ENCODE measurements at places on chromosomes 5 and 9. TPM values are rescaled to one million over a fixed set of nuclear protein-coding genes. Genes with fewer than 3 reads are reported as not detected.
A peak's percentile ranks its signal among the peaks of the same experiment; 100 is the strongest.

GRCh38 chr9:99127356-99128132, 22.6 kb downstream of the TGFBR1 start:
- no peak overlapping the region for H3K27ac ChIP-seq
- no peaks in the 10 kb centered on the region for H3K27me3 ChIP-seq
- H3K4me3 ChIP-seq: no peak overlapping the region
- H3K36me3 ChIP-seq: peaks cover 1% of the 10 kb centered on the region

- H3K27me3 ChIP-seq: peaks cover 11% of the 10 kb centered on the region
- peaks cover 5% of the 10 kb centered on the region for H3K36me3 ChIP-seq
- H3K27ac ChIP-seq: no peak overlapping the region
- H3K4me1 ChIP-seq: no peaks in the 10 kb centered on the region
Observed at GRCh38 chr5:116358911-116359418, 215.7 kb downstream of the SEMA6A start.

The CYLC2 gene
- not detected for total RNA-seq

GRCh38 chr9:127935765-127936221, 1.9 kb downstream of the DPM2 start:
- H3K4me1 ChIP-seq: peaks cover 22% of the 10 kb centered on the region
- H3K4me3 ChIP-seq: peak overlapping the region; percentile 69
- H3K36me3 ChIP-seq: peaks cover 4% of the 10 kb centered on the region
- H3K27ac ChIP-seq: peak overlapping the region; percentile 56

The ZNF883 gene
- 16.5 TPM for total RNA-seq

The CD274 gene
- 0.55 TPM for total RNA-seq

- H3K4me1 ChIP-seq: peaks cover 6% of the 10 kb centered on the region
- H3K27me3 ChIP-seq: no peaks in the 10 kb centered on the region
- H3K4me3 ChIP-seq: no peak overlapping the region
- no peak overlapping the region for H3K27ac ChIP-seq
- H3K36me3 ChIP-seq: no peaks in the 10 kb centered on the region
Observed at GRCh38 chr5:59542851-59543820, 350.4 kb downstream of the PDE4D start.

The LCP2 gene
- not detected for total RNA-seq

- no peak for DNase-seq
- H3K4me3 ChIP-seq: peak overlapping the region; percentile 96
- H3K36me3 ChIP-seq: peaks cover 1% of the 10 kb centered on the region
- H3K4me1 ChIP-seq: peaks cover 24% of the 10 kb centered on the region
- H3K27me3 ChIP-seq: peaks cover 3% of the 10 kb centered on the region
Observed at GRCh38 chr5:66144834-66145390, 812 bp downstream of the SREK1 start.

DNA sequence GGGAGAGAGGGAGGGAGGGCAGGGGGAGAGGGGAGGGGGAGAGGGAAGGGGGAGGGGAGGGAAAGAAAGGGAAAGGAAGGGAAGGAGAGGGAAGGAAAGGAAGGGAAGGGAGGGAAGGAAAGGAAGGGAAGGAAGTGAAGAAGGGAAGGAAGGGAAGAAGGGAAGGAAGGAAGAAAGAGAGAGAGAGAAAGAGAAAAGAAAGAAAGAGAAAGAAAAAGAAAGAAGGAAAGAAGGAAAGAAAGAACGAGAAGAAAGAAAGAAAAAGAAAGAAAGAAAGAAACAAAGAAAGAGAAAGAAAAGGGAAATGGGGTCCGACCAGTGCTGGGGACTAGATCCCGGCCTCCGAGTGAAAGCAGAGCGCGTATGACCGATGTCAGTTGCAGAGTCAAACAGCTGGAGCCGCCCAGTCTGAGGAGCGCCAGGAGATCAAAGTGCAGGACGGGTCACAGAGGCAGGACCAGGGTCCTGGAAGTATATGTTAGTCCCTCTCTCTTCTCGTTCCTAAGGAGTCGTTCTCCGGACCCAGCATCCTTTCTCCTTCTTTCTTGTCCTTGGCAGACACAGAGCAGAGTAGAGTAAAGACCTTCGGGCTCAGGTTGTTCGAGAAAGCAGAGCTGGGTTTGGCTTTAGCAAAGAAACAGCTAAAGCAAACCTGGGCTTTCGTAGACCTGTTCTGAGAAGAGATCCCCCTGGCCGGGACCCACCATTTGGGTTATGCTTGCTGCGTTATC, 305.4 kb upstream of the MSX2 start:
- H3K4me1 ChIP-seq: peaks cover 5% of the 10 kb centered on the region
- no peak for DNase-seq
- no peaks in the 10 kb centered on the region for H3K36me3 ChIP-seq
- H3K4me3 ChIP-seq: peak overlapping the region; percentile 55
- H3K27me3 ChIP-seq: peaks cover 45% of the 10 kb centered on the region

DNA sequence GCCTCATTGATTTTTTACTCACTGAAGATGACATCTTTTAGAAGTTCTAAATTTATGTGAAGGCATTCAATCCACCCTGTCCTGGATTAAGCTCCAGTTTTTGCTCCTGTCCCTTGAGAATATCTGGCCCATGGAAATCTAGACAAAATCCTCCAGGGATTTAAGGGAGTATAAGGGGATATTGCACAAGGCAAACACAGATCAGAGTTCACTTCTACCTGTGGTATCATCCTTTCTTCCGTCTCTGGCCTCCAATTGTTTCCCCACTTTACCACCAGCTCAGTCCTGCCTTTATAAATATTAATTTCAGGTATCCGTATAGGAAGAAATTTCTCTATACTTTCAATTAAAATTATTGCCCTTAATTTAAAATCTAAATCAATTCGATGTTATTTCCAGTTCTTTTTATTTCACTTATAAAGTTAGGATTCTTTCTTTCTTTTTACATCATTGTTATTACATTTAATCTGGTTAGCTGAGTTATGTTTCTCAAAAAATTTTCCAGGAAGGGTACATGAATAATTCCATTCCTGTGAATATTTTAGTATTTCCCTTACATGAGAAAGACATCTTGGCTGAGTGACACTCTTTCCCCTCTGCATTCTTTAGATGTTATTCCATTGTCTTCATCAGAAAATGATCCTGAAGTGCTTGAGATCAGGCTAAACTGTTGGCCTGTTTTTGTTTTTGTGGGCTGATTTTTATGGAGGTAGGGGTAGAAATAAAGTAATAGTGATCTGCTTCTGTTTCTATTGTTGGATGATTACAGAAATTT, 194.3 kb upstream of the MAP3K1 start:
- no peak overlapping the region for H3K27ac ChIP-seq
- no peaks in the 10 kb centered on the region for H3K27me3 ChIP-seq
- H3K36me3 ChIP-seq: peaks cover 4% of the 10 kb centered on the region
- DNase-seq: no peak
- H3K4me3 ChIP-seq: no peak overlapping the region

The SOX30 gene
- total RNA-seq: not detected

GRCh38 chr5:58314356-58315210, 145.3 kb downstream of the PLK2 start:
- H3K27me3 ChIP-seq: no peaks in the 10 kb centered on the region
- H3K4me1 ChIP-seq: peaks cover 1% of the 10 kb centered on the region
- DNase-seq: no peak
- no peak overlapping the region for H3K4me3 ChIP-seq
- no peaks in the 10 kb centered on the region for H3K36me3 ChIP-seq

GRCh38 chr9:91934654-91935053, 15.4 kb downstream of the ROR2 start:
- H3K4me3 ChIP-seq: no peak overlapping the region
- no peak for DNase-seq
- H3K27ac ChIP-seq: no peak overlapping the region
- H3K27me3 ChIP-seq: peaks cover 7% of the 10 kb centered on the region
- peaks cover 11% of the 10 kb centered on the region for H3K4me1 ChIP-seq

DNA sequence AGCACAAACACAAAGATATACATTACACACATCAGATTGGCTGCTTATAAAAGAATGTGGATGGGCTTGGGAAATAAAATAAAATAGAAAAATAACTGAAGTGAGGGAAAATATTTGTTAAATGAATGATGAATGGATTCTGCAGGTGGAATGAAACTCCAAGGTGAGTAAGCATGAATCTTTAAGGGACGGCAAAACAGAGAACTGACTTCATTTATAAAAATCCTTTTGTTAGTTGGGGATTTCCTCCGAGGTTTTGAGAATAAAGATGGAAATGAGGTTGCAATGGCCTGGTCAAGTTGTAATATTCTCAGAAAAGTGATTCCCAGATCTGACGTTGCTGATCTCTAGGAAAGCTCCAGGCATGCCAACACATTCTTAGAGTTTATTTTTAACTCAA, 20.9 kb upstream of the SEMA6A start:
- no peaks in the 10 kb centered on the region for H3K36me3 ChIP-seq
- H3K27me3 ChIP-seq: no peaks in the 10 kb centered on the region
- H3K27ac ChIP-seq: no peak overlapping the region
- no peaks in the 10 kb centered on the region for H3K4me1 ChIP-seq
- DNase-seq: no peak

- H3K27ac ChIP-seq: no peak overlapping the region
- H3K4me3 ChIP-seq: no peak overlapping the region
- H3K27me3 ChIP-seq: peaks cover 12% of the 10 kb centered on the region
- H3K4me1 ChIP-seq: peaks cover 6% of the 10 kb centered on the region
- no peaks in the 10 kb centered on the region for H3K36me3 ChIP-seq
Observed at GRCh38 chr5:163758283-163758711, 252.9 kb downstream of the MAT2B start.

DNA sequence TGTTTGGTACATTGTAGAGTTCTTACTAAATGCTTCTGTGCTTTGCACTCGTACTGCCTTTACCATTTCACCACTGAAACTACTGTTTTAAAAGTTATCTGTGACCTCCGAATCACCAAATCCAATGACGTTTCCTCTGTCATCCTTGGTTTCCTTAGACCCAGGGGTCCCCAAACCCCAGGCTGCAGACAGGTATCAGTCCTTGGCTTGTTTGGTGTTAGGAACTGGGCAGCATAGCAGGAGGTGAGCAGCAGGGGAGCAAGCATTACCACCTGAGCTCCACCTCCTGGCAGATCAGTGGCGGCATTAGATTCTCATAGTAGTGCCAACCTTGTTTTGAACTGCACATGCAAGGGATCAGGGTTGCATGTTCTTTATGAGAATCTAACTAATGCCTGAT, 26.8 kb upstream of the APC start:
- DNase-seq: no peak
- no peak overlapping the region for H3K4me3 ChIP-seq
- no peaks in the 10 kb centered on the region for H3K27me3 ChIP-seq

DNA sequence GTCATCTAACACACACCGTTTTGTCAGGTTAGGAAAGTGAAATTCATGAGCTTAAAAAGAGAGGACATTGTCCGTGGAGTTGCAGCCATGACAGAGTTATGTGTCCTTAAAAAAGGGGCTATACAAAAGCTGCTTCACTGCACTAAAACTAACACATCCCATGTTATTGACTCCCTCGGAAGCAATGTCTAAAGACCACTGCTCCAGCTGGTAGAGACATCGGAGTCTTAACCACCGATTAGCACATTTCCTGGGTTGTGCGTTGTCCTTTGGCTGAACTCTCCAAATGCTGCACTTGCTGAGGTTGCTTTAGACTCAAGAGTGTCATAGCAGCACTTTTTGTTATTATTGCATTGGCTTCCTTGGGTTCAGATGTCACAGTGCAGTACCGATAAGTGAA, 128.3 kb upstream of the C9orf72 start:
- H3K4me3 ChIP-seq: no peak overlapping the region
- H3K36me3 ChIP-seq: no peaks in the 10 kb centered on the region
- DNase-seq: no peak
- peaks cover 2% of the 10 kb centered on the region for H3K27me3 ChIP-seq
- no peak overlapping the region for H3K27ac ChIP-seq

DNA sequence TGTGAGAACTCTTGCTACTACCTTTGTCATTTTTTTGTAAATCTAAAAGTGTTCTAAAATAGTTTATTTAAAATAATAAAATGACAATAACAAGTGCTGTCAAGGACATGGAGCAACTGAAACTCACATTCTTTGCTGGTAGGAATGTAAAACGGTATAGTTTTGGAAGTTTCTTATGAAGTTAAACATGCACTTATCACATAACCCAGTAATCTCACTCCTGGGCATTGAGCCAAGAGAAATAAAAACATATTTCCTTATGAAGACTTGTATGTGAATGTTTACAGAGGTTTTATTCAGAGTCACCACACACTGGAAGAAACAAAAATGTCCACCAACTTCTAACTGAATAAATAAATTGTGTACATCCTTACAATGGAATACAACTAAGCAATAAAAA, 46.0 kb upstream of the COL15A1 start:
- peaks cover 1% of the 10 kb centered on the region for H3K36me3 ChIP-seq
- DNase-seq: no peak
- H3K27me3 ChIP-seq: no peaks in the 10 kb centered on the region
- no peak overlapping the region for H3K4me3 ChIP-seq

GRCh38 chr9:90188656-90189055, 454.0 kb downstream of the DIRAS2 start:
- no peak overlapping the region for H3K4me3 ChIP-seq
- DNase-seq: no peak
- H3K27ac ChIP-seq: no peak overlapping the region
- peaks cover 23% of the 10 kb centered on the region for H3K27me3 ChIP-seq

DNA sequence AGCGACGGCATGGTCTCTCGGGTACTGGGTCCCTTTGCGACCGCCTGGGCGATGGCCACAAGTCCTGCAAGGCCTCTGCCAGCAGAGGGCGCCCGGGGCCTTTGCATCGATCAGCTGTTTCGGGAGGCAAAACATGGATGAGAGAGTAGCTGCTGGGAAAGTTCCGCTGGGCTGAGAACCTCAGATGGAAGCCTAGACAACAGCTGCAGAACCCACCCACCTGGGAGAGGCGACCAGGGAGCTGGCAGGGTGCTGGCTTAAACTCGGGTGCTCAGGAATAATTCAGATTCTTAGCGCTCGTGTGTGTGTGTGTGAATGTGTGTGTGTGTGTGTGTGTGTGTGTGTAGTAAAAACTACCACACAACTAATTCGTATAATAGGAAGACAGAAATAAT, 50.0 kb downstream of the TRIM32 start:
- no peak overlapping the region for H3K27ac ChIP-seq
- peaks cover 7% of the 10 kb centered on the region for H3K27me3 ChIP-seq
- H3K4me3 ChIP-seq: no peak overlapping the region

The FGF1 gene
- total RNA-seq: not detected

The PCDHA10 gene
- 18.3 TPM for total RNA-seq

The FAT2 gene
- total RNA-seq: 0.07 TPM

- no peak overlapping the region for H3K4me3 ChIP-seq
- no peak overlapping the region for H3K27ac ChIP-seq
- H3K4me1 ChIP-seq: peaks cover 5% of the 10 kb centered on the region
- H3K27me3 ChIP-seq: no peaks in the 10 kb centered on the region
- no peak for DNase-seq
Observed at GRCh38 chr9:106020186-106020585, 325.8 kb downstream of the TMEM38B start.

- no peak for DNase-seq
- H3K4me1 ChIP-seq: no peaks in the 10 kb centered on the region
- no peak overlapping the region for H3K4me3 ChIP-seq
- no peaks in the 10 kb centered on the region for H3K27me3 ChIP-seq
- H3K27ac ChIP-seq: no peak overlapping the region
Observed at GRCh38 chr5:127112347-127112864, 39.1 kb upstream of the C5orf63 start.

The NMUR2 gene
- not detected for total RNA-seq

GRCh38 chr5:32512926-32513325, 68.4 kb upstream of the ZFR start:
- H3K27me3 ChIP-seq: peaks cover under 1% of the 10 kb centered on the region
- H3K4me1 ChIP-seq: no peaks in the 10 kb centered on the region
- H3K27ac ChIP-seq: no peak overlapping the region
- H3K4me3 ChIP-seq: no peak overlapping the region
- DNase-seq: no peak

GRCh38 chr9:108049026-108049607, 559.5 kb upstream of the KLF4 start:
- no peak overlapping the region for H3K4me3 ChIP-seq
- no peak for DNase-seq
- H3K4me1 ChIP-seq: peaks cover 2% of the 10 kb centered on the region
- H3K27ac ChIP-seq: no peak overlapping the region
